Hematopoietic multipotent progenitor cell (in vitro differentiated cells): ENCODE measurements at places on chromosomes 5 and 9.

DNA sequence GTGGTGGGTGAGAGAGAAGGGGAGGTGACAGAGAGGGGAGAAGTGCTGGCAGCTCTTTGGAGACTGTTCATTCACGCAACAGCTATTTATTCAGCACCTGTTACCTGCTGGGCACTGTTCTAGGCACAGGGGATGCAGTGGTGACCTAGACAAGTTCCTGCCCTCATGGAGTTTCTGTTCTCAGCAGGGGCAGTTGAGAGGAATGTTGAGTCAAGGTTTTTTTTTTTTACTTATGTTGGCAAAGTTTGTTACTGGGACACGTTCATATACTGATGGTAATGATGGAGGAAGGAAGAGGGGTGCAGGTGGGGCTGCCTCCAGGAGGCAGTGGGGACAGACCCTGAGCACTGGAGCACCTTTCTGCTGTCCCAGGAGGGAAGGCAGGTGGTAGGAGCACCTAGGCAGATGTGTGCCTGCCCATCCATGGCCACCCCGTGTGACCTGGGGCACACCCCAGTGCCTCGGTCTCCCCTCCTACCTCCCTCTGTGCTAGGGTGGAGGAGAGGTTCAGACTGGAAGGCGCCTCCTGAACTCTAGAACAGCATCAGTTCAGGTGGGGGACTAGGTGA is 49.4 kb upstream of the SLC25A51 start:
- no peak for DNase-seq

DNA sequence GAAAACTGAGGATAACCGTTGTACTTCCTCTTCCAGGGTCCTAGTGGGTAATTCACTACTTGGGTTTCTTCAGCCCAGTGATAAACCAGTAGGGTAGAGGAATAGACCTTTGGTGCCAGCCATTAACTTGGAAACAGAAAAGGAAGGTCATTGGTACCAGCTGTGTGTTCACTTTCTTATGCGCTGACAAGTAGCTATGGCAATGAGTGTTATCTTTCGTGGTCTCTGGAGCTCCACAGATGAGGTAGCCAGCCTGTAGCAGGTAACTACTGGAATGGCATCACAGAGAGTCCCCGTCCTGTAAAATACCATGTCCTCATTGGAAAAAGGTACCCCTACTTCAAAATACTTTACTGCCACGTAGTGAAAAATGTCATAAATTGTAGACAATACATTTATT is 2.3 kb downstream of the UHRF2 start:
- peak; percentile 12 for DNase-seq

- DNase-seq: no peak
Measured at GRCh38 chr9:132733260-132733815, 63.1 kb downstream of the GTF3C4 start.

GRCh38 chr9:134597957-134598883 is 43.4 kb upstream of the COL5A1 start:
- DNase-seq: peak; percentile 14

GRCh38 chr9:26043431-26043830 is 365.2 kb upstream of the TUSC1 start:
- no peak for DNase-seq
